ENCODE measurements at places on chromosomes 3 and 15.

DNA sequence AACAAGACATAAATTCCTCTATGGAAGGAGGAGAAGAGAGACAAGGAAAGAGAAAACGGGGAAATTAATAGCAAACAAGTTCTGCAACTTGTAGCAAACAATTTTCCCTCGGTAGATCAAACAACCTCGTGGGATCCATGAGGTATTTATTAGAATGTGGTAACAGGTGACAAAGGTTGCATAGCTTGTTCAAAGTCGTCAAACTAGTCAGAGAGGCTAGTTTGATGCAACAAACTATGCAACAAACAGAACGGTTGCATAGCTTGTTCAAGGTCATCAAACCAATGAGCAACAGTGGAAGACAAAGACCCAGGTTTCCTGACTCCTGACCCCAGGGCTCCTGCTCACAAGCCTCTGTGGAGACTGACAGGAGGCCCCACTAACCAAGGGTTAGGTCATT is 20.7 kb downstream of the MB21D2 start:
- peaks cover 3% of the 10 kb centered on the region for H3K27me3 ChIP-seq
- H3K36me3 ChIP-seq: no peaks in the 10 kb centered on the region
- no peaks in the 10 kb centered on the region for H3K4me1 ChIP-seq
- H3K27ac ChIP-seq: no peak overlapping the region
- no peak for DNase-seq

- no peaks in the 10 kb centered on the region for H3K27me3 ChIP-seq
- H3K27ac ChIP-seq: no peak overlapping the region
- H3K4me1 ChIP-seq: peaks cover 2% of the 10 kb centered on the region
- no peak for DNase-seq
- no peaks in the 10 kb centered on the region for H3K36me3 ChIP-seq
Measured at GRCh38 chr15:93253681-93254080, 164.7 kb upstream of the RGMA start.

DNA sequence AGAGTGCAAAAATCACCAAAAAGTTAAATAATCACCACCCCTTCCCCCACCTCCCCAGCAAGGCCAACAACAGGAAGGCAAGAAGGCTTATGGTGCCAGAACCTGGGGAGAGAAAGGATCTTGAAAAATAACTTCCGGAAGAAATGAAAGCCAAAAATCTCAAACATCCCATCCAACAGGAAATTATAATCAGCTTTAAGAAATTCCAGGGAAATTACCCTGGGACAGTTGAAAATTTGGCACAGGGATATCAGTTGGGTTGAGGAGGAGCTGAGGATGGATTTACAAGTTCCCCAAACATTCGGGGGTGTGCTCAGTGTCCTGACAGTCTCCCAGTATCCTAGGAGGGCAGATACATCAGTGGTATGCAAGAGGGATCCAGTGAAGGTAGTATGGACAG is 82.7 kb downstream of the POLR2M start:
- no peak overlapping the region for H3K4me3 ChIP-seq
- H3K36me3 ChIP-seq: no peaks in the 10 kb centered on the region
- no peaks in the 10 kb centered on the region for H3K4me1 ChIP-seq
- no peak for DNase-seq
- H3K27me3 ChIP-seq: no peaks in the 10 kb centered on the region
- no peak overlapping the region for H3K27ac ChIP-seq

DNA sequence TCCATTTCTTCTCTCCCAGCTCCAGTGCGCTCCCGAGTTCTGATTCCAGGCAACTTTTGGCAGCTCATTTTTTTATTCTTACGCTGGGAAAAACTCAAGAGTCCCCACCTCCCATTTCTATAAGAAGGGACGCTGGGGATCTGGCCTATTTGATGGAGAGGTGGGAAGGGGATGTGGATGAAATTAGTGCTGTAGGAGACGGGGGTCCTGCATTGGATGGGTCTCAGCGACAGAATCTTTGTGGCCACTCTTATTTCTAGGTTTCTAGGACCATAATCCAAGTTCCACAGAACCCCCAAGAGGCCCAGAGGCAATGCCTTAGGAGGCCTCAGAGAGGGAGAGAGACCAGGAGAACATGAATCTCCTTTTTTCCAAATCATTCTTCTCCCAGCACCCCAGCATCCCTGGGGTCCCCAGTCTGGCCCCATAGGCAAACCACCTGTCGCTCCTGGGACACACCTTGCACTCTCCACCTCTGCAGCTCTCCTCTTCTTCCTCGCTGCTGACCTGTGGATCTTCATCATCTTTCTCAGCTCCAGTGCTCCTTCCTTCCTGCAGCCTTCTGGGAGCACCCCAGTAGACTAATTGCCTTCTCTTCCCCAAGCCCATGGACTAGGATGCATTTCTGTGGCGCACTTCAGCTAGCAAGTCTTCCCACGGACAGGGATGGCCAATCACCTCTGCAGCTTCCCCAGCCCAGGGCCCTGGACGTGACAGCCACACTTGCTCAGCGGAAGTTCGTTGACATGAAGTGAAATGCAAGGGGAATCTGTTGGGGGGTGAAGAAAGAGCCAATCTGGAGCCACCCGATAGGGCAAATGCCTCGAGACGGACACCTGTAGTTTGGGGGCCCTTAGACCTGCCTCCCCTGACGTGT is 100.1 kb upstream of the ALDH1A3 start:
- peaks cover 4% of the 10 kb centered on the region for H3K27me3 ChIP-seq
- no peak overlapping the region for H3K4me3 ChIP-seq
- no peak overlapping the region for H3K27ac ChIP-seq
- DNase-seq: no peak
- no peaks in the 10 kb centered on the region for H3K4me1 ChIP-seq
- H3K36me3 ChIP-seq: no peaks in the 10 kb centered on the region

GRCh38 chr3:168976969-168977368 is 686.5 kb downstream of the MECOM start:
- H3K4me1 ChIP-seq: no peaks in the 10 kb centered on the region
- no peak overlapping the region for H3K4me3 ChIP-seq
- DNase-seq: no peak
- no peaks in the 10 kb centered on the region for H3K27me3 ChIP-seq
- no peaks in the 10 kb centered on the region for H3K36me3 ChIP-seq

DNA sequence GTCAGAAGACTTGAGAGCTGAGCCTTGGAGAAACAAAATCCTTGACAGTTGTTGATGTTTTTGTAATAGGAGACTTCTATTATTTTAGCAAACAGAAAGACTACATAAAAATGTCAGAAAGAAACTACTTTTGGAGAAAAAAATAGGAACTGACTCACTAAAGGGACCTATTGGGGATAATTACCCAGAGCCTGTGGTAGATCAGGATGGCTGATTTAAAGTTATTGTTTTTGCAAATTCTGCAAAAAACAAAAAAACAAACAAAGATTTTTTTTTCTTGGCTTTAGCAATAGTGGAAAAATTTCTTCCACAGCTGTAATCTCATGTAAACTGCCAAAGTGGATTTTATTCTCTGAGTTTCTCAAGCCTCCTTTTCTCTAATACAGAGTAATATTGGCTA is 101.5 kb upstream of the SATB1 start:
- no peaks in the 10 kb centered on the region for H3K4me1 ChIP-seq
- peaks cover 8% of the 10 kb centered on the region for H3K36me3 ChIP-seq
- DNase-seq: no peak
- no peaks in the 10 kb centered on the region for H3K27me3 ChIP-seq
- H3K27ac ChIP-seq: no peak overlapping the region

- peaks cover 11% of the 10 kb centered on the region for H3K36me3 ChIP-seq
- H3K4me3 ChIP-seq: no peak overlapping the region
- no peak for DNase-seq
Measured at GRCh38 chr3:149871855-149872254, 58.8 kb downstream of the RNF13 start.

- no peaks in the 10 kb centered on the region for H3K36me3 ChIP-seq
- no peak overlapping the region for H3K4me3 ChIP-seq
- no peaks in the 10 kb centered on the region for H3K4me1 ChIP-seq
- H3K27me3 ChIP-seq: no peaks in the 10 kb centered on the region
Measured at GRCh38 chr3:32591186-32591585, 20.5 kb upstream of the DYNC1LI1 start.

DNA sequence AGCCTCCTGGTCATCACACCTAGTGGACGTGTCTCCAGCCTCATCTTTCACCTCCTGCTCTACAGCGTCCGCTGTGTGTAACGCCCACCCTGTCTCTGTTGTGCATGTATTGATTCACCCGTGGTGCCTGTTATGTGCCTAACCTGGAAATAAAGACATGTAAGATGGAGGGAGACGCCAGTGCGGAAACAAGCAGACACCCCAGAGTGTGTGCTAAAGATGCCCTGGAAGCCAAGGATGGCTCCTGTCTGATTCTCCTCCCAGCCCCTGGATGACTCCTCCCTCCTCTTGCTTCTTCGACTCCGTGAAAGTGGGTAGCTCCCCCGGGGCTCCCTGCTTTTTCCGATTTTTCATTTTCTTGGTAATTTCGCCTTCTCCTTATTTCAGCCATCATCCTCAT is 241.8 kb downstream of the ADAMTS17 start:
- H3K4me3 ChIP-seq: no peak overlapping the region
- H3K4me1 ChIP-seq: no peaks in the 10 kb centered on the region
- no peaks in the 10 kb centered on the region for H3K27me3 ChIP-seq
- no peaks in the 10 kb centered on the region for H3K36me3 ChIP-seq
- no peak for DNase-seq

Measured in common myeloid progenitor, CD34-positive (primary cell).